ENCODE measurements at places on chromosomes 1 and 21.
A peak's percentile ranks its signal among the peaks of the same experiment; 100 is the strongest.

- DNase-seq = peak; percentile 49
These were observed 31.8 kb upstream of the BCL10 start for GRCh38 chr1:85307987-85308832.

DNA sequence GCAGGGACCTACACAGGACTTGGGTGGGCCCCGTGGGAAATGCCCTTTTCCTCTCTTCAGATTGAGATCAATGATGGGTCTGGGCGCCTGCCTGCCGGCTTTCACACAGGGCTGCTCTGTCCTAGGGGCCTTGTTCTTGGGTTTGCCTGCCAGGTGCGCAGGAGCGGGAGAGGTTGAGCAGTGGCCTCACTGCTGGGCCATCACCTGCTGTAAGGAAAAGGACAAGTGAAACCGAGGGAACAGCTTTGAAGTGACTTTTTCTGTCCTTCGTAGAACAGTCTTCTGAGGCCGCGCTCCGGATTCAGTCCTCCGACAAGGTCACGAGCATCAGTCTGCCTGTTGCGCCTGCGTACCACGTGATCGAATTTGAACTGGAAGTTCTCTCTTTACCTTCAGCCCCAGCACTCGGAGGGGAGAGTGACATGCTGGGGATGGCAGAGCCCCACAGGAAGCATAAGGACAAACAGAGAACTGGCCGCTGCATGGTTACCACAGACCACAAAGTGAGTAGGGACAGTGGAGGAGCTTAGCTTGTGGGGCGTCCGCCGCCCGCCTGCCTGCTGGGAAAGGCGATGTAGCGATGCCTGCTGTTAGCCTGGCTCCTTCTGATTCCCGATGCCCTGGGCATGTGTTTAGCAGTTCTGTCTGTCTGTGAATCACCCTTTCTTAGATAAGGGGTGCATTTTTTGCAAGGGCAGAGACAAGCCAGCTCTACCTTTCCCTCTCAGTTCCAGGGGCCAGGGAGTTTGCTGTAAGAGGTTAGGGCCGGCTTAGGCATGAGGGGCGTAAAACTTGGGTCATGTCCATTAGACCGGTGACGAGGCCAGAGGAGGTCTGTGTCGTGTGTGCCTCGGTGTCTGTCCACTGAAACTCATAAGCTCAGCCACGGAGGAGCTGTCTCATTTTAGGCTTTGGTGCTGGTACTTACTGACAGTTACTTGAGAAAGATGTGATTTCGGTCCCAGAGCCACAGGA lies 19.5 kb upstream of the PWP2 start:
- no peak for DNase-seq

DNA sequence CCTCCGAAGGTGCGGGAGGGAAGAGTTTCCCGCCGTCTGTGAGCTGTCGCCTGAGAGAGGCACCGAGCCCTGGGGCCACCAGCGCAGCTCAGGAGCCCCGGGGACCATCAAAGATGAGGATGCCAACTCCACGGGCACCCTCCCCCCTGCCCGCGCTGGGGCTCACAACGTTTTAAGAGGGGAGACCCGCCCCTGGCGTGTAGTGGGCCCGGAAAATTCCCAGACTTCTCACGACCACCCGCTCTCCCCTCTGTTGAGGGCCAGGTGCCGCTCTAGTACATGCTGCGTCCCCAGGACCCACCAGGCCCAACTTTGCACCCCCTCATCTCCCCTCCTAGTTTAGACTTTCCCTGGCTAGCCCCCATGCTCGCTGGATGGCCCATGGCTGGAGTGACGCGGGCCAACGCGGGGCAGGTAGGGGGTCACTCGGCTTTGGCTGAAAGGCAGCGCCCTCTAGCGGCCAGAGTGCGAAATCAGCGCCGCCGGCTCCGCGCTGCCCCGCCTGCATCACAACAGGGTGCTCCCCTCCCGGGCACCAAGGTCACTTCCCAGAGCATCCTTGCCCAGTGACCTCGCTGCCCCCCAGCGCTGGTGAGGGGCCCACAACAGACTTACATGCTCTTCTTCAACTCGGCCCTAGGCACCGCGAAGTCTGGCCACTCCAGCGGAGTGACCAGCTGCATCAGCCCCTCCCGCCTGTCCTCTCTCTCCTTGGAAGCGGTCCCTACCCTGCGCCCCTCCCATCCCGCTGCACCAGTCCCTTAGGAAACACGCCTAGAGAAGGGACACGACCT lies 1.8 kb downstream of the CD160 start:
- DNase-seq = peak; percentile 74

DNA sequence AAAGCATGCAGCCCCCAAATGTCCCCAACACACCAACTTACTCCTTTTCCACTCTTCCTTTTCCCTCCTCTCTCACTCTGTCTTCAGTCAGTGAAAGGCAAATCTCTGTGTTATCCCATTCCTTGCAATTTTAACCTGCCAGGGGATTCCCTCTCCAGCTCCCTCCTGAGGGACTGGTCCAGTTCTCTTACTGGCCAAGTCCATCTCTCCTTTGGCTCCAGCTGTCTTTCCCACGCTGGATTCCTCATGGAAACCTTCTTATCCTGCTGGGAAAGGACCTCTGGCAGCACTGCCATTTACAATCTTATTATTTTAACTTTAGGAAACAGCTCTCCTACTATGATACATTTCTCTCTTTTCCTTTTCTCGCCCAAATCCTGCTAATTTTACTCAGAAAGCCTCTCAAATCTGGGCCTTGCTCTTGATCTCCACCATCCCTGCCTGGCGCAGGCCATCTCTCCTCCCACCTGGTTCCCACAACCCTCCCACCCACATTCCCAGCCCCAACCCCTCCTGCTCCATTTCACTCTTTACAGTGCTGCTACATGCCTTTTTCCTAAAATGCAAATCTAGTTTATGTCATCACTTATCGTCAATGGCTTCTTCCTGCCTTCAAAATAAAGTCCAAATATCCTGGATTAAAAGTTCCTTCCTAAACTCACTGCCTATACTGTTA lies 72.7 kb upstream of the CNN3 start:
- no peak for DNase-seq

- no peak for DNase-seq
These were observed 35.5 kb downstream of the TOMM20 start for GRCh38 chr1:235093013-235093695.

- DNase-seq = no peak
These were observed 256.9 kb upstream of the DPYD start for GRCh38 chr1:98177751-98178150.

DNA sequence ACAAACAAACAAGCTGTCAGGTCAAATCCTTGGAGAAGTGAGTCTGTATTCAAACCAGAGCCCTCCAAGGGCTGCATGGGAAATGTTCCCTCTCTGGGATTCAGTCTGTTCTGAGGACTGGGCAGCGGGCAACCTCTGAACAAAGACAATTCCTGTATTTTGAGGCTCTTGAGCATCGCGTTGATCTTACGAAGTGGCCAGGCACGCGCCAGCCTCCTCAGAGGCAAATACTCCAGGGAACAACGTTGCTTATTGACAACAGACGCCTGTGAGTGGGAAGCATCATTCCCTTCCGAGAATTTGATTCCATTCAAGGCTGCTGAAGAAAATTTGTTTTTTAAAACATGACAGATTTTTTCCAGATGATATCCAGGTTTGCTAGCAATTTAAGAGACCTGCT lies 20.0 kb upstream of the TACSTD2 start:
- no peak for DNase-seq

GRCh38 chr1:172229942-172230341 lies 190.5 kb upstream of the C1orf105 start:
- DNase-seq = no peak

DNA sequence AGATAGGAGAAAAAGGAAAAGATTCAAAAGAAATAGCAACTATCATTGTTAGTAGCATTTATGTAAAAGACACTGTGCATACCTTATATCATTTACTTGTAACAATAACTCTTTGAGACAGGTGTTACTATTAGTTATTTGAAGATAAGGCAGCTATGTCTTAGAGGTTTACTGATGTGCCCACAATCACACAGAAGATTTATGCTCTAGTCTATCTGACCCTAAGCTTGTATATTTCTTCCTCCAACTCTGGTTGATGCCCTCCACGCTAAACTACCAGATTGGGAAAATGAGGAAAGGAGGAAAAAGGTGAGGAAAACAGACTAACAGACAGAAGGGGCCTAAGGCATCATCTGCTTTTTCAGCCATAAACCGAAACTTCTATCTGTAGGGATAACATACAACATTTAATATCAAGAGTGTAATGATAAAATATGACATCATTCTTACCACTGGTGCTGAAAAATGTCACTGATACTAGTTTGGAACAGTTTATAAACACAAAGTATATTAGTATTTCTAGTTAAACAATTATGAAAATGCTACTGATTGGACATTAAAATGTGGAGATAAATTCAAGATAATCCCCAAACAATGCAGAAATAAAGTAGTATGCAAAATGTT lies 5.1 kb downstream of the COLGALT2 start:
- DNase-seq = no peak

DNA sequence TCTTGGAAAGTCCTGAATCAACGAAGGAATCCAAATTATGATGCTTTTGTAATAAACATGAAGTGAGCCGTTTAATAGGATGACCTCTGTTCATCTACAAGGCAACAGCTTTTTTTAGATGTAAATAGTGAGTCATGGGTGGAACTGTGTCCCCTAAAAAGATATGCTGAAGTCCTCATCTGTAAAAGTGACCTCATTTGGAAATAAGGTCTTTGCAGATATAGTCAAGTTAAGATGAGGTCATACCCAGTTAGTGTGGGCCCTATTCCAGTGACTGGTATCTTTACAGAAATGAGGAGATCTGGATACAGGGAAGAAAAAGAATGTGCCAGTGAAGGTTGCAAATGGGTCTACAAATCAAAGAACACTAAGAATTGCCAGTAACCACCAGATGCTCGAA lies 1287.3 kb upstream of the ADGRL4 start:
- no peak for DNase-seq

DNA sequence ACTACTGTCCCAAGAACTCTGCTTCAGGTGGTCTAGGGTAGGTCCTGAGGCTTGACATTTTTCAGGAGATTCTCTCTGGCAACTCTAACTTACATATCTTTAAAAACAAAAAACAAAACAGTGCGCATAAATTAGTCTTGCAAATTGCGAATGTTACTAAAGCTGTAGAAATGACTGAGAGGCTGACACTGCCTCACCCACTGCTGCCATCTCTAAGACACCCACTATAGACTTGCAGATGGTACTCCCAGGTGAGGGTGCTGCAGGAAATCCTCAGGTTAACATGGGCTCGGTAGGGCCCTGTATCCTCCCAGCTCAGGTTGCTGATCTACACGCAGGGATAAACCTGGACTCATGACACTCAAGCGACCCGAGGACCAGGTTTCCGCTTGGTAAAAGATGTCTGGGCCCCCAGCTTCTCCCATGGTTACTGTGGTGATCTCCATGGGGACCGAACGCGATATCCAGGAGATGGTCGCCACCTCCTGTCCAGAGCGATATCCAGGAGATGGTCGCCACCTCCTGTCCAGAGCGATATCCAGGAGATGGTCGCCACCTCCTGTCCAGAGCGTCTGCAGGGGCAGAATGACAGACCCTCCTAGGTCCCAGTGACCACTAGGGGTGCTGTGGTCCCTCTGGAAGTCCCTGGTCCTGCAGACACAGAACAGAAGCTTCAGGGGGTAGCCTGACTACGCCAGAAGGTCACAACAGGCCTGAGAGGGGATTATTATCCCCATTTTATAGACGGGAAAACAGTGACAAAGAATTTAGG lies 16.2 kb upstream of the LY9 start:
- no peak for DNase-seq

DNA sequence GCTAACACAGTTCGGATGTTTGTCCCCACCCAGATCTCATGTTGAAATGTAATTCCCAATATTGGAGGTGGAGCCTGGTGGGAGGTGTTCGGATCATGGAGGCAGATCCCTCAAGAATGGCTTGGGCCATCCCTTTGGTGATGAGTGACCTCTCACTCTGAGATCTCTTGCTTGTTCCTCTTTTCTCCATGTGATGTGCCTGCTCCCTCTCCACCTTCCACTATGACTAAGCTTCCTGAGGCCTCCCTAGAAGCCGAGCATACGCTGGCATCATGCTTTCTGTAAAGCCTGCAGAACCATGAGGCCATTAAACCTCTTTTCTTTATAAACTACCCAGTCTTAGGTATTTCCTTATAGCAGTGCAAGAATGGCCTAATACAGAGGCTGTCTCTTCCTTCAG lies 8.1 kb upstream of the PLA2G5 start:
- DNase-seq = no peak
